H9 (cell line): ENCODE measurements at places on chromosomes 13 and 19.

GRCh38 chr13:65881561-65882155 lies 1348.5 kb downstream of the PCDH9 start:
- DNase-seq, result no peak

DNA sequence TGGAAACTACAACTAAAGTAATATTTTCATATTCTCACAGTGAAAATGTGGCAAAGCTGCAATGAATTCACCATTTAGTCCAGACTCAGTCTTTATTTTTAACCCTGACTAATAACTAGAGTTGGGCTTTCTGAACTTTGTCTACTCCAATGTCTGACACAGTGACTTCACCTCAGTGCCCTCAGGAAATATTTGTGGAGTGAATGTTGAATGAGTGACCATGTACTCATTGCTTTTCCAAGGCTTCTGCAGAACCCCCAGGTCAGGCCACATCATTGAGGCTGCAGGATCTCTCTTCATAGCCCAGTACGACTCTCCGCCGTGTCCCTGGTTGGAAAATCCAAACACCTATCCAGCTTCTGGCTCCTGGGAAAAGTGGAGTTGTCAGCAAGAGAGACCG lies 1.8 kb downstream of the ZNF175 start:
- DNase-seq, result no peak

DNA sequence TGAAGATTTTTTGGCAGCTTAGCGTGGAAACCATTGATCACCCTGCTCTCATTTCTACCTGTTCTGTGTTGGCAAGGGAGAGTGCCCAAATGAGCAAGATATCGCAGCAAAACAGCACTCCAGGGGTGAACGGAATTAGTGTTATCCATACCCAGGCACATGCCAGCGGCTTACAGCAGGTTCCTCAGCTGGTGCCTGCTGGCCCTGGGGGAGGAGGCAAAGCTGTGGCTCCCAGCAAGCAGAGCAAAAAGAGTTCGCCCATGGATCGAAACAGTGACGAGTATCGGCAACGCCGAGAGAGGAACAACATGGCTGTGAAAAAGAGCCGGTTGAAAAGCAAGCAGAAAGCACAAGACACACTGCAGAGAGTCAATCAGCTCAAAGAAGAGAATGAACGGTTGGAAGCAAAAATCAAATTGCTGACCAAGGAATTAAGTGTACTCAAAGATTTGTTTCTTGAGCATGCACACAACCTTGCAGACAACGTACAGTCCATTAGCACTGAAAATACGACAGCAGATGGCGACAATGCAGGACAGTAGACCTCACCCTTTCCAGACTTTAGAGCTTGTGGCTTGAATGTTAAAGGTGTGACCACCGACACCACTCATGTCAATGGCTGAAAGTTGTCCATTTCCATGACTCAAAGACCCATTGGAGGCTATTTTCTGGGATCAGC lies 5.8 kb downstream of the CEBPG start:
- DNase-seq, result no peak

DNA sequence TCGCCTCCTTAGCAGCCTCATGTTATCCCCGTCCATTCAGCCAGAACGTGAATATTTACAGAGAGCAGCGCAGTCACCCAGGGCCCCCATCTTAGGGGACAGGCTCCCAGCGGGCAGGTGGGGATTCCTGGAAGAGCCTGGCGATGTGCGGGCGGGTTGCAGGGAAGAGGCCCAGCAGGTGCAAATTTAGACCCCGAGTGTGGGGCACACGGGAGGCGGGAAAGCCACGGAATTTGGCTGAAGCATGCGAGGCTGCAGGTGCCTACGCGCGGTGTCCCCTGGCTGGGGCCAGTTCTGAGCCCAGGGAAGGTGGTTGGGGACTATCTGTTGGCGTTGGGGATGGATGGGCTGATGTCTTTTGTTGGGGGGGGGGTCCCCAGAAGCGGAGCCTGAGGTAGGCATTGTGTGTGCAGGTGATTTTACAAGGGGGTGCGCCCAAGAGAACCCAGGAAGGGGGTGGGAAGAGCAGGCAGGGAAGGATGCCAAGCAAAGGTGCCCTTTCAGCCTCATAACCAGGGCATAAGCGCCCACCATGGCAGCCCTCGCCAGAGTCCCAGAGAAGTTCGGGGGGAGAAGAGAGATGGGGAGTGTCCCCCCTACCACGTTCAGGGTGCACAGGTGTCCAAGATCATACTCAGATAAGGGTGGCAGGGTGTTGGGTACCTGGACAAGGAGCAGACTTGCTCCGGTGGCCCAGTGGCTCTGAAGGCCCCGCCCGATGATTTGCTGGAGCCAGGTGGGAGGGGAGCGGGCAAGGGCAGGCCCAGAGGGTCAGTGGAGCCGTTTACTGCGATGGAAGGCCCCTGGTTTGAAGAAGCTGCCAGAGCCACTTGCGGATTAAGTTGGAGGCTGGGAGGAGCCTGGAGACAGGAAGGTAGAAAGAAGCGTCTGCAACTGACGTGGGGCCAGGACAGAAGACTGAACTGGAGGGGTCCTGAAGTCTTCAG lies 1.2 kb downstream of the TPGS1 start:
- no peak for DNase-seq

DNA sequence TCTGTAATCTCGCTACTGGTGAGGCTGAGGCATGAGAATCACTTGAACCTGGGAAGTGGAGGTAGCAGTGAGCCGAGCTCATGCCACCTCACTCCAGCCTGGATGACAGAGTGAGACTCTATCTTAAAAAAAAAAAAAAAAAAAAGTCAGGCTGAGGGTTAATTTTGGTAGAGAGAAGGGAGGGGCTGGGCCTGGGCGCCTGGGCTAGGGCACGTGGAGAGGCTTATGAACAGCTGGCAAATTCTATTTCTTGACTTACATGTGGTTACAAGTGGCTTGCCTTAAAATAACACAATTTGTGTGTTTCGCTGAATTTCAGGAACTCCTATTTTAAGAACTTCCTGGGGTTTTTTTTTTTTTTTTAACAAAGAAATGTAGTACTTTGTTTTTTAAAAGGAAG lies 47.6 kb upstream of the MAP3K10 start:
- no peak for DNase-seq

- no peak for DNase-seq
Measured at GRCh38 chr19:18626906-18627305, 9.9 kb upstream of the KLHL26 start.

DNA sequence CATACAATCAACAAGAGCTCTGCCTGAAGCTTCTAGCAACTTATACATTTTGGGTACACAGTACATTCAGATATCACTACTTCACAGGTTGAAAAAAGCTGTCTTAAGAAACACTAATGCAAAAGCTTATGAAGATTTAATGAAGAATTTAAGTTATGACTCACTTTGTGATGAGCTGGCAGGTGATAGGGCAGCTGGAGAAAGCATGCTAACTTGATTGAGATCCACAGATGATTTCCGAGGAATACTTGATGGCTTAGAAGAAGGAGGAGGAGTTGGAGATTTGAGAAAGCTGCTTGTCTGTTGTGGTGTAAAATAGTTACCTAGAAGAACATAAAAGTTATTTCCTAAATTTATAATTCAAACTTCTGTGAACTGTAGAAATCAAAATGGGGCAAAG lies 23.3 kb downstream of the EXOSC8 start:
- no peak for DNase-seq

GRCh38 chr13:80340651-80341100 lies 250 bp downstream of the SPRY2 start:
- DNase-seq, result no peak

GRCh38 chr19:12757544-12758274 lies 6.1 kb downstream of the BEST2 start:
- DNase-seq, result peak; percentile 95
